GM12878 (cell line): ENCODE measurements at places on chromosomes 4 and X. TPM values are rescaled to one million over a fixed set of nuclear protein-coding genes. Genes with fewer than 3 reads are reported as not detected.

GRCh38 chr4:2353222-2354107 lies 65.0 kb downstream of the ZFYVE28 start:
- no peak for DNase-seq

GRCh38 chr4:134624365-134624764 lies 422.8 kb upstream of the PABPC4L start:
- no peak for DNase-seq

The KLF8 gene
- total RNA-seq, result 1.4 and 1.9 TPM in 2 replicates

- DNase-seq, result no peak
These were observed 18.4 kb upstream of the SEL1L3 start for GRCh38 chr4:25881193-25881592.

GRCh38 chrX:97167333-97167732 lies 283.6 kb downstream of the RPA4 start:
- no peak for DNase-seq

- no peak for DNase-seq
These were observed 737.5 kb upstream of the MAGEB2 start for GRCh38 chrX:29477878-29478277.

GRCh38 chr4:186982160-186982559 lies 258.5 kb upstream of the FAT1 start:
- DNase-seq, result no peak

DNA sequence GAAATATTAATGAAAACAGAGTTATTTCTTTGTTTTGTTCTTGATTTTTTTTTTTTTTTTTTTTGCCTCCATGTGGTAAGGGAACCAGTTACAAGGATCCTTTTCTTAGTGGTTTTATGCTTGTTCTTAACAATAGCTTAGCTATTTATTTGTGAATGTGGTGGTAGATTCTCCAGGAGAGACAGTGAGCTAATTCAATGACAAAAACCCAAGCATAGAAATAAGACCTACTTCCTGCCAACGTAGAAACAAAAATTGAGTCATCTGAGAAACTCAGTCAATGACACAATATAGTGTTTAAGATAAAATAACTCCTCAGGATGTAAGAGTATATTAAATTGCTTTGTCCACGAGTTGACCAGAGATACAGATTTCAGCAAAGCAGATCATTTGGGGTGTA lies 863.8 kb upstream of the PABPC4L start:
- DNase-seq, result no peak

GRCh38 chr4:25844961-25845712 lies 17.7 kb downstream of the SEL1L3 start:
- DNase-seq, result no peak

The GPR82 gene
- 0.13 and 0.28 TPM in 2 replicates for total RNA-seq

GRCh38 chr4:42627885-42628646 lies 28.8 kb downstream of the ATP8A1 start:
- DNase-seq, result peak; percentile 97

GRCh38 chr4:38382520-38382919 lies 281.5 kb upstream of the KLF3 start:
- no peak for DNase-seq

The TCEAL5 gene
- not detected in 2 replicates for total RNA-seq

The GLOD5 gene
- total RNA-seq, result not detected in 2 replicates

- DNase-seq, result no peak
These were observed 194.2 kb upstream of the C1QTNF7 start for GRCh38 chr4:15233626-15234025.

GRCh38 chr4:184960505-184960971 lies 57.8 kb upstream of the HELT start:
- DNase-seq, result no peak

- peak; percentile 28 for DNase-seq
These were observed 231.5 kb upstream of the DIAPH2 start for GRCh38 chrX:96453139-96453538.

GRCh38 chr4:185878633-185879032 lies 66.6 kb upstream of the SORBS2 start:
- no peak for DNase-seq

DNA sequence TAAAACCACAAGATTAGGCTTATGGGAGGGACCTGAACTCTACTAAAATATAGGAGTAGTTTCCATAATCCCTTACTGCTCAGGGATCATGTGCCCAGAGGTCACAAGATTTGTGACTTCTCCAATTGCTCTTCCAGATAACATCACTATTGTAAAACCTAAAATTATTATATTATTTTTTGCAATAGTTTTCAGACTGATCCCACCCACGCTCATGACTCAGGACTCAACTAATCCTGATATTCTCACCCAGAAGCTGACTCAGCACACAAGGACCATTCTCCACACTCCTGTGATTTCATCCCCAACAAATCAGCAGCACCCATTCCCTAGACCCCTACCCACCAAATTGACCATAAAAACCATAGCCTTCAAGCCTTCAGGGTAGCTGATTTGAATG lies 24.0 kb upstream of the RPL34 start:
- DNase-seq, result no peak

The BEX1 gene
- not detected in 2 replicates for total RNA-seq

The SSX2 gene
- total RNA-seq, result not detected in 2 replicates

The DRP2 gene
- total RNA-seq, result 0.18 and 0.24 TPM in 2 replicates

The GSX2 gene
- total RNA-seq, result 0.32 and 0.54 TPM in 2 replicates

The SPARCL1 gene
- total RNA-seq, result 0.74 and 1.1 TPM in 2 replicates

GRCh38 chrX:426881-427280 lies 40.2 kb upstream of the PPP2R3B start:
- DNase-seq, result no peak

GRCh38 chr4:4852591-4853362 lies 6.7 kb upstream of the MSX1 start:
- DNase-seq, result no peak

- DNase-seq, result no peak
These were observed 10.0 kb upstream of the SPCS3 start for GRCh38 chr4:176309772-176310171.
